ENCODE measurements at places on chromosomes 7 and 10.
A peak's percentile ranks its signal among the peaks of the same experiment; 100 is the strongest.

DNA sequence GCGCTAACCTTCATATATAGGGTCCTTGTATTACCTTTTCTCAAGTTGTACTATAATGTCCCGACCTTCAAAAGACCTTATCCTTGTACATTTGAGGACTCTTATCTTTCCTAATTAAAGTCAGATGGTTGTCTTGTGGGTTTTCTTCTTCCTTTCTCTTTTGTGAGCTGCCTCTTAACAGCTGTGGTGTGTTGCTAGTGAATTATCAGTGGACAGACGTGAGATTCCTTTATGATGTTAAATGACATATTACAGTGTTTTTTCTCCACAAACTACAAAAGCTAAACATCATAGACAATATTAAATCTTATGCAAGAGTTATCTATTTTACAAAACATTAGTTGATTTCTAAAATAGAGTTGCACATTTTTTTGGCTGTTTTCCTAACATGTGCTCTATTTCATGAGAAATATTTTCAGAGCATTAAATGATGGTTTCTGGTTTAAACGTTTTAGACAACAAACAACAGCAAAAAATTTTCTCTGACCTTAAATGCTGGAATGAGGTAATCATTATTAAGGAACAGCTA lies 272.2 kb upstream of the NPVF start:
- no peak for DNase-seq

- no peak for DNase-seq
Measured at GRCh38 chr7:27759491-27759890, 19.5 kb downstream of the TAX1BP1 start.

- no peak for DNase-seq
Measured at GRCh38 chr7:82506702-82507101, 63.1 kb upstream of the CACNA2D1 start.

- no peak for DNase-seq
Measured at GRCh38 chr7:128309976-128310375, 33.7 kb downstream of the RBM28 start.

DNA sequence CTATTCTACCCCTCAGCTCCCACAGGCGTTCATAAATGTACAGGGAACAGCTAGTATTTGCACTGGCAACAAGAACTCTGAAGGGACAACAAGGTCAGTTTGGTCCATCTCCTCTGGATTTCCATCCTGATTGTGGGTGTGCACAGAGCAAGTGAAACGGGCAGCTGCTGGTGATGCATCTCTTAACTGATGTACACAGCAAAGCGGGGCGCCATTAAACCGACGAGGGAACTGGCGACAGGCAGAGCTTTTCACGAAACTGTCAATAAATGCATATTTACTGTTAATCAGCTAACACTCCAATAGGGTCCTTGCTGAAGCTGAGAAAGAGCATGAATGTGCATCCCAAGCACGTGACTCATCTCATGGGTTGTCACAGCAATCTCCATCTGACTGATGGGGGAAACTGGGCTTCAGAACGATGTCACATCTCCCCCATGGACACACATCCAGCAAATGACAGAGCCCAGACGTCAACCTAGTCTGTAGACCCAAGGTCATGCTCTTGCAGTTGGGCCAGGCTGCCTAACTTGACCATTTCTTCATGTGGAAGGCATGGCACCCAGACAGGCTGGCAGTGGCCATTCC lies 54.2 kb downstream of the FAM53B start:
- DNase-seq: no peak

- DNase-seq: no peak
Measured at GRCh38 chr7:101705331-101705730, 76.2 kb upstream of the MYL10 start.

- no peak for DNase-seq
Measured at GRCh38 chr7:111198255-111198654, 107.3 kb downstream of the LRRN3 start.

DNA sequence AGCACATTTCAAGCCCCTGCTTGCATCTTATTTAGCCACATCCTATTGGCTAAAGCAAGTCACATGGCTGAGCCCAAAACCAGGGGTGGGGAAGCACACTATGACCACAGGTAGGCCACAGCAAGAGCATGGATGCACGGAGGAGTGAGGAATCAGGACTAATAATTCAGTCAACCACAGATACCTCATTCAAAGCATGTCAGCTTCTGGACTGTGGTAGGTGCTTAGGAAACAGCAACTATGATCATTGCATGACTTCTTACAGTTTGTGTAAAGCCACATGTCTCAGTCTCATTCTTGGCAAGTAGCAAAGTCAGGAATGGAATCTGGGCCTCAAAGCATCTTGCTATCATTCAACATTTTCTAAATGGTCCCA lies 79.0 kb upstream of the EMX2 start:
- no peak for DNase-seq

DNA sequence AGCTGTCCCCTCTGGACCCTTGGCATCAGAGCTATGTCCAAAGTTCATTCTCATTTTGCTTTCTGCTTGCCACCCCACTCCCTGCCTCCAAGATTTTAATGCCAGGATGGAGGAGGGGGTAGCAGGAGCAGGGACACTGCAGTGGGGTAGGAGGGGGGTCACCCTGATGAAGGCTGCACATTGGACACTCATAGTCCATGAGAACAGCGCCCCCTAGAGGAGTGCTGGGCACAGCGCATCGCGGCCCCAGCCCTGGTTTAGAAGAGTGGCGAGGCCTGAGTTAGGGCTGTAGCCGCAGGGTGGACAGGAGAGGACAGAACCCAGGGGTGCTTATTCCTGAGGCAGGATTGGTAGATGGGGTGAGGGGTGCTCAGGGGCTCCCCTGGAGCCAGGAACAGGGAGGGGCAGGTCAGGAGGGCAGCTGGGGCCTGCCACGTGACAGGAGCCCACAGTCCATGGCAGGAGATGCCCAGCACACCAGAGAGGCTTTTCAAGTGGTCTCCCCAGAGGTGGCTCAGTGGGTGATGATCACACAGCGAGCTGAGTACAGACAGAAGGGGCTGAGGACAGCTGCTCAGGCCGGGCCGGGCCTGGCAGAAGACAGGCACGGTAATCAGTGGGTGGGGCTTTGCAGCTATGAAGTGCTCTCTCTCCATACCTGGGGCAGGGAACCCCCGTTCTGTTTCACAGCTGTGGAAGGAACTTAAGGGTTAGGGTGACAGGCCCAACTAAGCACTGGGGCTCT lies 71.4 kb downstream of the NEURL1 start:
- DNase-seq: peak; percentile 74

- no peak for DNase-seq
Measured at GRCh38 chr7:128447941-128448564, 7.6 kb upstream of the HILPDA start.

DNA sequence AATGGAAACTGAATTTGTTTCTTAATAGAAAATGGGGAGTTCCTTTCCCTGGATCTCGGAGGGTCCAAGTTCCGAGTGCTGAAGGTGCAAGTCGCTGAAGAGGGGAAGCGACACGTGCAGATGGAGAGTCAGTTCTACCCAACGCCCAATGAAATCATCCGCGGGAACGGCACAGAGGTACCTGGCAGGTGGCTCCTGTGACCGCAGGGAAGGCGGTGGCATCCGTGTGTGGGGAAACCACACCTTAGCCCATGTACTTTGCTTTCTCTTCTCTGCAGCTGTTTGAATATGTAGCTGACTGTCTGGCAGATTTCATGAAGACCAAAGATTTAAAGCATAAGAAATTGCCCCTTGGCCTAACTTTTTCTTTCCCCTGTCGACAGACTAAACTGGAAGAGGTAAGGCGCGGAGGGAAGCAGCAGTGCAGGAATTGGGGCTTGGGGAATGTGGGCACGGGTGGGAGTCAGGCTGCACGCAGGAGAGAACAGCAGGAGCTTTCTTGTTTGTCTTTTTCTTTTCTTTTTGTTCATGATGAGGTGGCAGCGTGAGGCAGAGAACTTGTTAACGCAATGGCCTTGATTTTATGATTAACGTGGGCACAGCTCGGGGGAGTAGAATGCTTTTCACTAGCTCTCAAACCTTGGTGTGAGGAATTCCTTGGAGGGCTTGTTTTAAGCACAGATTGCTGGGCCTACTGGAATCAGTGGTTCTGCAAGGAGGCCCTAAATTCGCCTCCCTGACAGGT lies 12.8 kb downstream of the HKDC1 start:
- no peak for DNase-seq

Measured in GM20000 (cell line).